Right ventricle myocardium inferior (tissue), 1 donor: ENCODE measurements at places on chromosomes 12 and 14. TPM values are rescaled to one million over a fixed set of nuclear protein-coding genes. Genes with fewer than 3 reads are reported as not detected.
A peak's percentile ranks its signal among the peaks of the same experiment; 100 is the strongest.

- no peak for DNase-seq
Measured at GRCh38 chr12:116411977-116412376, 134.5 kb upstream of the MED13L start.

DNA sequence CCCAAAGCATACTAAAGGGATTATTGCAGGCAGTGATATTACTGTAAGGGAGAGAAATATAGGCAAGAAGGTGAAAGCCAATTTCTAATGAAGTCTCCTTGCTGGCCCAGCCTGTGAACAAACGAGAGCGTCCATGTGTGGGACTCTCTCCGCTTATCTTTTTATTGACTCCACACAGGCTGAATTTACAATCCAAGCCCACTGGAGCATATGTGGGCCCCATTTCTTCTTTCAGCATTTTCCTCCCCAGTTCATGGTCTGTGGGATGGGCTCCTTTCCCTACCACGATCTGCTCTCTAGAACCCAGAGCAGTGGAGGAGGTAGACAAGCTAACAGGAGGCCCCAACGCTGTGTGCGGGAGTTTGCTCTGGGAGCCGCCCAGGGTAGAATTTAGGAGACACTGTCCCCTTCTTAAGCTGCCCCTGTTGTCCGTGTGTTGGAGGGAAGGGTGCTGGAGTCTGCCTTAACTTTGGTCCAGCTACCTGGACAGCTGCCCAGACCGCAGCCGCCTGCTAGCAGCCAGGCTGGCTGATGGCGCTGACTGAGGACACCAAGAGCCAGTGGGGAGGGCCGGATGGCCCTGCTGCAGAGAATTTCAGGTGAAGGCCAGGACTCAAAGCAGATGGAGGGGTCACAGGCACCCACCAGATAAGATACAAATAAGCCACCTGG, 3.2 kb upstream of the HOXC11 start:
- DNase-seq: no peak

DNA sequence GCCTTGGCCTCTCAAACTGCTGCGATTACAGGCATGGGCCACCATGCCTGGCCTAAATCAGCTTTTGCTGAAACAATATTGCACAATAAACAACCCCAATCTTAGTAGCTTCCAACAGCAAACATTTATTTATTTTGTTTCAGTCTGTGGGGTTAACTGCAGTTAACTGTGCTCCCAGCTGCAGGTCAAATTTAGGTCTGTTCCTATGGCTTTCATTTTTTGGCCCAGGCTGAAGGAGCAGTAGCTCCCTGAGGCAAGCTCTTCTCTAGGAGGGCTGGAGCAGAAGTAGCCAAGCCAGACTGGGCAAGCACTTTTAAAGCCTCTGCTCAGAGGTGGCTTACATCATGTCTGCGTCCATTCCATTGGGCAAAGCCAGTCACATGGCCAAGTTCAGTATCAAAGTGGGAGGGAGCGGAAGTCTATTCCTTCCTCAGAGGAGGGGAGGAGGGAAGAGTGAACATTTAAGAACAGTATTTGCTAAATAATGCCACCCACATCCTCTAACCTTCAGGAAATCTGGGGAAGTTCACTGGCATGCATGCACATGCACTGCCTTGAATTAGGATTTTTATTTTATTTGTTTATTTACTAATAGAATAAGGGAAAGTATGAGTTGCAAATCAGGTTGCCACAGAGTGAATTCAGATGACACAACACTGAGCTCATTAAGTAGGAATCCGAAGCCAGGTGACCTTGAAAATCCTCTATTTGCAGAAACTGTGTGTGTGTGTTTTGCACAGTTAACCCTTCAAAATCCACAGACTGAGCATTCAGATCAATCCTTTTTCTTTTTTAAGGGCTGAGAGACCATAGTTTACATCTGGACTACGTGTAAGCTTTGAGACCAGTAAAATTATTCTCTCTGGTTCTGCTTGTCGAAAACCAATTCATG, 122.0 kb upstream of the SEL1L start:
- no peak for DNase-seq

DNA sequence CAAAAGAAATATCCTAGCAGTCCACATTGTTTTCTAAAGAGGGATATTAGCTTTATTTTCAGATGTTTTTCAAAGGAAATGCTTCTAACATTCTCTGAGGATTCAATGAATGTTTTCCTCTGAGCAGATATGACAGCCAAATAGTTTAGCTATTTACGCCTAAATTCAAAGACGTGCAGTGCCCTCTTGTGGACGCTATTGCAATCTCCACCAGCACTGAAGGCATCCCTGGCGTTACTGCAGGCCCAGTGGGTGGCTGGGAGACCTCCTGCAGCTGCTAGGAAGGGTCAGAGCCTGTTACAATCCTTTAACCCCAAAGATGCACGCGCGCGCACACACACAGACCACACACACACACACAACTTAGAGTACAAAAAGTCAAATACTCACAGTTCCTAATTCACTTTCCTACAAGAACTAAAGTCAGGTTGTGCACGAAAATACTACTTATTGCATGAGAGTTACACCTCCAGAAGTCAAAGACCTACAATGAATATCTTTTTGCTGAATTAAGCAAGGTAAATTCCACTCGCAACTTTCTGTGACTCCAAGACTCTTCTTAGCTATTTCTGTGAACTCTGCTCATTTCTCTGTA, 589.3 kb upstream of the TMEM132C start:
- DNase-seq: no peak

Gene HAL
- total RNA-seq: 0.68 TPM

DNA sequence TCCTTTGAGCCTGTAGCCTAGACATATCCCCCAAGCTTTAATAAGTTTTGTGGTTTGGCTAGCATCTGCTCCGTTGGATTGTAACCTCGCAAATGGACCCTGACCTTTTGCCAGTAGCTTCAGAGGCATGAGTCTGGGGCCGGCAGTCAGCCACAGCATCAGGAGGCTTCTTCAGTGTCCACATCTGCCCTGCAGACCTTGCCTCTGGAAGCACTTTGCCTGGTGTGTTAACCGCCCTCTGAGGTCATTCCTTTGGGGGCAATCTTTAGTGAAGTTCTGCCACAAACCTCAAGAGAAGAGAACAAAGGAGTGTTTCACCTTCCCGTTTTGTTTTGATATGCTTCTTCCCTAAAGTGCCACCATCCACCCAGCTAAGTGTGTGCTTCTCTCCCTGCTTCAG, 71.4 kb downstream of the GNS start:
- no peak for DNase-seq

Gene NDRG2
- total RNA-seq: 321 TPM

DNA sequence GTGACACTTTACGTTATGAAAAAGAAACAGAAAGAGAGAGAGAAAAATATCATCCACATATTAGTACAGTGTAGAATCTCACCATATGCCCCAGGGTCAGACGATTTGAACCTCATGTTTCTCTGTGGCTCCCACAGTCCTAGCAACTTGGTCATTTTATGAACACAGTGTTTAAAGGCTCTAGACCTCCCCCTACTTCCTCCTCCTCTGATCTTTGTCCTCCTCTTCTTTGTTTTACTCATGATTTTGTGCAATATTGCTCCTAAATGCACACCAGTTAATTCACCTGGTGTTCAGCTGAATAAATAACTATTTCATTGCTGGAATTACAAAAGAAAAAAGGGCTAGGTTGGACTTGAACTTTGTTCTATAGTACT, 18.2 kb downstream of the GLT1D1 start:
- no peak for DNase-seq

DNA sequence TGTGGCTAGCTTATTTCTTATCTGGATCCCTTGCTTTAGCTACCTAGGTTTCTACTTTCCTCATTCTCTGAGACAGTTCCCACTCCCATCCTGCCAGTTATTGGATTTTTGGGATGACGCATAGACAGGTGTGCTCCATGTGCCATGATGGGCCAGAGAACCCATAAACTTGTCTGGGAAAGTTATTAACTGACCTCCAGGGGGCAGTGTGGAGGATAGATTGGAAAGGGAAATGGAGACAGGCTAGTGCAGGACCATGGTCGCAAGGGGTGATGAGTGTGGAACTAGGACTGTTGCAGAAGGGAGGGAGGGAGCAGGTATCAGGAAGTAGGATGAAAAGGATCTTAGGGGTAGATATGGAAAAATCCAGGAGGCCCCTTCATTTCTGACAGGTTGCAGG, 80.3 kb downstream of the ESRRB start:
- DNase-seq: no peak

- no peak for DNase-seq
Measured at GRCh38 chr12:81081726-81082125, 3.8 kb downstream of the ACSS3 start.

GRCh38 chr12:1815814-1816729, 4.3 kb upstream of the LRTM2 start:
- no peak for DNase-seq

GRCh38 chr14:101119830-101120571, 216.5 kb upstream of the RTL1 start:
- peak; percentile 62 for DNase-seq

DNA sequence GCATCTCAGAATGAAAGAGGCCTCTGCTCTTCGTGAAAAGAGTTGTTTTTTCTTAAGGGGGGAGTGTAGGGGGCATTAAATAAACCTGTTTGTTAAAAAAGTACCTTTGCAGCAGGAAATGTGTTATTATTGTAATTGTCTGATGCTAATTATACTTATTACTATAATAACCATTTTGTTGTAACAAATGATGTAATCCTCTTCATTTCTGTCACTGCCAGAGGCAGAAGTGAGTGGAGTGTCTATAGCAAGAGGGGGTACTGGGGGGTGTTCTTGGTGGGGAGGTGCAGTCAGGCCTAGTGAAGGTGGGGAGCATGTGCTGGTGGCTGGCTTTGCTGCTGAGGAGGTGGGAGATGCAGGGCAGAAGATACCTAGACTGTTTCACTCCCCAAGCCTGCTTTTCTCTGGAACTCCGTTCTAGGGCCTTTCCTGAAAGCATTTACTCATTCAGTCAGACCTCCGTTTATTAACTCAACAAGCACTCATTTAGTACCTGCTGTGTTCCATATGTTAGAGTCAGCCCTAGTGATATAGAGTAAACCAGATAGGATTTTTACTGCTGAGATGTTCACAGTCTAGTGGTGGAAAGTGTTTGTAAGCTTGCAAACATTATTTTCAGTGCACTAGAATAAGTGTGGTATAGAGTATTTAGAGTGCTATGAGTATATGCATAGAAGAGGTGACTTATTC, 77.5 kb upstream of the CISTR start:
- no peak for DNase-seq

- DNase-seq: no peak
Measured at GRCh38 chr12:45234139-45234865, 18.4 kb downstream of the ANO6 start.

DNA sequence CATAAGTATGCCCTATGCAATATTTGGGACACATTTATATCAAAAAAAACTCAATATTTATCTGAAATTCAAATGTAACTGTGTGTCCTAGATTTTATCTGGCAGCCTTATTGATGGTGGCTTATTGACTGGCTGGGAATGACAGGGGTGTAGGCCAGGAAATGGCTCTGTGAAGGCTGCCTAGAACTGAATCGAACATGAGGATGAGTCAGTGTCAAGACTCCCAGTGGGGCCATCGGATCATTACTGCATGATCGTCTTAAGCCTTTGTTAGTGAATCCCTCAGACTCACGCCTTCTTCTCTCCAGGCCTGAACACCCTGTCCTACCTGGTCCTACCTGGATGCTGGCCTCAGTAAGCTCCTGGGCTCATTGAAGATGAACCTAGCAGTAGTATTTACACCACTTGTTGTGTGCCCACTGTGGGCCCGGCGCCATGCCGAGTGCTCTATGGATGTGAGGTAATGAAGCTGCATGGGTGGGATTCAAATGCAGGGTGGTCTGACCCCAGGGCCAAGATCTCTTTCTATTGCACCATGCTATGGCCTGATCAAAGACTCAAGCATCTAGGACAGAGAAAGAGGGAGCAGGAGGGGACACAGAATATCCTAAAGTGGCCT, 21.0 kb upstream of the FAIM2 start:
- no peak for DNase-seq

DNA sequence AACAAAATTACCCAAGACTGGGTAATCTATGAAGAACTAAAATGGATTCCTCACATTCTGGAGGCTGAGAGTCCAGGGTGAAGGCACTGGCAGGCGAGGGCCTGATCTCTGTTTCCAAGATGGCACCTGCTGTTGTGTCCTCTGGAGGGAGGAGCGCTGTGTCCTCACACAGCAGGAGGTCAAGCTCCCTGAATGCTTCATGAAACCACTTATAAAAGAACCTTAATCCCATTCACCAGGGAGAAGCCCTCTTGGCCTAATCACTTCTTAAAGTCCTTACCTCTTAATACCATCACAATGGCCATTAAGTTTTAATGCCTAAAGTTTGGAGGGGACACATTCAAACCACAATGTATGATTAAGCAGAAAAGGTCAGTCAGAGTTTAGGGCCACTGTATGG, 172.4 kb downstream of the EMP1 start:
- DNase-seq: no peak

DNA sequence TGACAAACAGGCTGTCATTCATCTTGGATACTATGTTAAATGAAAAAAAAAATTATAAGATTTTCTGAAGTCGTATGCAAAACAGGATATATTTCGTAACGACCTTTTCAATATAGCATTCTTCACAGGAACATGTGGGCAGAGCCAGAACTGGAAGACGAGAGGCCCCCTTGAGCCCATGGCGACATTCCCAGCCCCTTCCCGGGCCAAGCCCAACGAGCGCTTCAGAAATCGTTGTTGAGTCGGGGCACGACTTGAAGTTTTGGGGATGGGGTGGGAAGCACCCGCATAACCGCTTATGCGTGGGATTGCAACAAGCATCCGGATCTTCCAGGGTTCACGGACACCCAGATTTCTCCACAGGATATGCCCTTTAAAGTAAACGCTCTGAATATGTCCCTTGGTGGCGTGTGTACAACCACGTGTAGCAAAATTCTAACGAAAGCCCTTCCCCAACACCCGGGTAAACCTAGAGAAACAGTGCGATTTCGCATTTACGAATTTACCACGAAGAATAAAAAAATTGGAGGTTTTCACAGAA, 736 bp downstream of the C14orf39 start:
- DNase-seq: no peak

GRCh38 chr14:94612174-94612573, at the start of gene SERPINA3:
SERPINA3 (plus strand) TSS chr14:94612391; CDS start chr14:94614442, 2,051 bp downstream.
- DNase-seq: no peak

GRCh38 chr12:104814944-104815343, 143.1 kb downstream of the SLC41A2 start:
- no peak for DNase-seq

DNA sequence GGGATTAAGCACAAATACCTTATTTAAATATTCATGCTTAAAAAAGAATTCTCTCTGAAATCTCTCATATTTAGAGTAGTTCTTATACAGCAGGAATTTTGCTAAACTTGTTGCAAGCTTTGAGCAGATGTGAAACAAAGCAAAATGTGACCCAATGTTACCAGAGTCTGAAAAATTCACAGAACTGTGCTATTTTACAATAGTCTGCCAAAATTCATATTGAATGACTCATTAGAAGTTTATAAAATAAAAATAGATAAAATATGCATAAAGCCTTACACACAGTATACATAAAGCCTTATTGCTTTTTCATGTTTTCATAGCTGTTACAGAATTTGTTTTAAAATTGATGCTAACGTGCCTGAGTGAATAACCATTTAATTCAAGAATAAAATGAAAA, 17.8 kb upstream of the RHOJ start:
- no peak for DNase-seq

DNA sequence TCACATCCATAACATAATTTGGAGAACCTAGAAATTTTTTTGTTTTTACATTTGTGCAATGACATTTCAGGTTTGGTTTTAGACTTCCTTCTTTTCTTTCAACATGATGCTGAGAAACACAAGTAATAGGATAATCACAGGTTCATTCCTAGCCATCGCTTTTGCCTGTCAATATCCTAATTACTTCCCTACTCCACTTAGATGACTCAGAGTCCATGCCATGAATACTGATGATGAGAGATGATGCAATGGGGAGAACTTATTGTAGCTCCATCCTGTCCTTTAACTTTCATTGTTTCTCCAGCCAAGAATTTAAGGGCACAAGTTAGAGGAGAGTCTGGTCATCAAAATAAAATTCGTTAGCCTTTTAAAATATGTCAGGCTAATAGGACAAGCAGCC, 101.3 kb downstream of the PTPRO start:
- DNase-seq: no peak
